Inflammatory macrophage treated with lipopolysaccharide for 1 hour (primary cell): ENCODE measurements at places on chromosomes 11 and 22.
A peak's percentile ranks its signal among the peaks of the same experiment; 100 is the strongest.

DNA sequence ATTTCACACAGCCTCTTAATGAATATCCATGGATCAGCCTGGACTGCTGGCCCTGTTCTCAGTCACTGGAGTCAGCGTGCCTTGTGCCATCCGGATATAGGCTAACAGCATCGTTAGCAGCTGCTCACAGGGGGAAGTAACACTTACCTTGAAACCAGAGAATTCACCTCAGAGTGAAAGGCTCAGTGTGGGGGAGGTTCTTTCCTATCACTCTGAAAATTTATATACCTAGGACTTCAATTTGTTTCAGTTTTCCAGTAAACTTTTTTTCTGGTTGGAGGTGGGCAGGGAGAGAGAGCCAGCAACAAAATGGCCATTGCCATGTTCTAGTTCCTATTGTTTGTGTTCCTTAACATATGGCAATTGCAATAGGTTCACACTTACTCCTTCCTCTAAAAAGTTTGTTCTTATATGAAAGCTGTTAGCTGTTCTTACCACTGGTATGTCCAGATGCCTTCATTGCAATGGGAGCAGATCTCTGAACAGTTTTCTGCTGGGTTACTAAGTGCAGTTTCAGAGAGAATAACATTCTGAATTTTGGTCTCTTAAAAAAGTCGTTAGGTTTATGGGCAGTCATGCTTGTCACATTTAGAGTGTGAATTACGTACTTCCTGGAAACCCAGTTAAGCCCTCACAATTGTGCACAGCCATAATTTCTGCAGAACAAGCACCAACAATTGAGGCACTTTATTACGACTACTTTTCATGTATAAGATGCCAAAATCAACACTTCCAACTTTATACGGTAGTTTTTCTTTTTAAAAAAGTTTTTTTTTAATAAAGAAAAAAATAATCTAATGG, 247.6 kb downstream of the CADM1 start:
- no peak for DNase-seq

DNA sequence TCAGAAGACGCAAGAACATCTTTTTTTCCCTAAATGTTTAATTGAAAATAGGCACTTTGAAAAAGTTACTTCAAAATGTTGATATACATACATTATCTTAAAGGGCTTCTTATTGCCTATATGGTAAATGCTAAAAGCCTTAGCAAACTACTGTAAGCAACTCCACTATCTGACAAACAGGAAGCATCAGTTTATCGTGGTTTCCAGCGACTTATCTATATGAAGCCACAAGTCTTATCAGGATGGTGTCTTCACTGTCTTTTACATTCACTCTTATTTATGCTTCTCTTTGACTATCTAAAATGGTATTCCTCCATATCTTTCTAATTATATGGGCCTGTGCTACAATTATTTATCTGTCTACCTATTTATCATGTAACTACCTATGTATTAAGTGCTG, 2091.9 kb downstream of the LRRC4C start:
- DNase-seq, result no peak

DNA sequence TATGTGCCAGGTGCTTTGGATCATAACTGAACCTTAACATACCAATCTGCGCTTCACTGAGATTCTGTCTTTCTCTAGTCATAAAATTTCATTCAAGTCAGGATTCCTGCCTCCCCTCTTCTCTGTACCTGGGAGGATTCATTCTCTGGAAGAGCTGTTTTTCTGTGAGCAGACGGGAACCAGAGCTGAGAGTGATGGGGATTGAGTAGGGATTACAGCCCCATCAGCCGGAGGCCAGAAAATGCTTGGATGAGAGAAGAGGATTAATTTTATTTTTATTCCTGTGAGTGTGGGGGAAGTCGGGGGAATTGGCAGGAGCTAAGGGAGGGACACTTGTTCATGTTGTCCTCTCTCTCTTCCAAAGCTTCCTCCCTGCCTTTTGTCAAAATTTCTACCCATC, 4.7 kb downstream of the STX3 start:
- no peak for DNase-seq

GRCh38 chr11:94924612-94925011, 48.7 kb downstream of the CWC15 start:
- DNase-seq, result no peak

GRCh38 chr11:116454020-116454645, 318.7 kb downstream of the BUD13 start:
- DNase-seq, result peak; percentile 30

DNA sequence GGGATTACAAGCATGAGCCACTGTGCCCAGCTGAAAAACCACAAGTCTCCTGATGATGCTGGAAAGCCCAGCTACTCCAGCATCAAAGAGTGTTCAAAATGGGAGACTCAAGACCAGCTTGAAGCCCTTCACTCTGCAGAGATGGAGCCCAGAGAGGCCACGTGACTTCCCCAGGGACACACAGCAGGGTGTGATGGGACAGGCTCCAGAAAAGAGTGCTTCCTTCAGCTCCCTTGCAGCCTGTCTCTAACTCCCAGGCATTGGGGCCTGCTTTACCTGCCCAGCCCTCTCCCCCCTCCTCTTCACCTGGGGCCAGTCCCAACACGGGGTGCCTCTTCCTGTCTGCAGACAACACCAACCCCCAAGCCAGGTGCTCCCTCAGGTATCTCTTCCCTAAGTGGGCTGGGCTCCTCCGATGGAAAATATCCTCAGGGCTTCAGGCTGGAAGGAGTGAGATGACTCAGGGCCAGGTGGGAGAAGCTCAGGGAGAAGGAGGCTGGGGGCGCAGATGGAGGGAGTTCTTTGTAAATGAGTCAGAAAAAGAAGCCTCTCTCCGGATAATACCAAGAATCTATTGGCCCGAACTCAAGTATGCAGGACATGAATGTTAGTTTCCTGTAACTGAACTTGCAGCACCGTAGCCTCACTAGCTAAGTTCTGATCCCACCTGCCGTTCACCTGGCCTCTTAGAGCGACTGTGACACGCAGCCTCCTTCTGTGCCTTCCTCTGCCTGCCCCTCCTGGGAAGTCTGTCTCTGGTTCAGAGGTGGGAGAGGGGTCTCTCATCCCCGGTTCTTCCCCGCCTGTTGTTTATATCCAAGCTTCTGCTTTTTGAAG, 326.6 kb downstream of the MN1 start:
- no peak for DNase-seq

DNA sequence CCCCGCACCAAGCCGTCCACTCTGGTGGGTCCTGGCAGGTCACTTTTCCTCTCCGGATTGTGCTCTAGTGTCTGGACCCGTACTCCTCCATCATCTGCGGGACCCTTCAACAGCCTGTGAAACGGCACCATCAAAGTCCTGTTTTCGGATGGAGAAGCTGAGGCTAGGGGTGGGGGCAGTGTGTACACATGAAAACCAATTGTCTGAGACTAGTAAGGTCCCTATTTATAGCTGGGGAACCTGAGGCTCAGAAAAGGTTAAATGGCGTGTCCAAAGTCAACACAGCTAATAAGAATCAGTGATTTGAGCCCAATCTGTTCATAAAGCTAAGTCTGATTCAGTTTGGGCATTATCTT, 668 bp upstream of the LRRC32 start:
- DNase-seq, result no peak

DNA sequence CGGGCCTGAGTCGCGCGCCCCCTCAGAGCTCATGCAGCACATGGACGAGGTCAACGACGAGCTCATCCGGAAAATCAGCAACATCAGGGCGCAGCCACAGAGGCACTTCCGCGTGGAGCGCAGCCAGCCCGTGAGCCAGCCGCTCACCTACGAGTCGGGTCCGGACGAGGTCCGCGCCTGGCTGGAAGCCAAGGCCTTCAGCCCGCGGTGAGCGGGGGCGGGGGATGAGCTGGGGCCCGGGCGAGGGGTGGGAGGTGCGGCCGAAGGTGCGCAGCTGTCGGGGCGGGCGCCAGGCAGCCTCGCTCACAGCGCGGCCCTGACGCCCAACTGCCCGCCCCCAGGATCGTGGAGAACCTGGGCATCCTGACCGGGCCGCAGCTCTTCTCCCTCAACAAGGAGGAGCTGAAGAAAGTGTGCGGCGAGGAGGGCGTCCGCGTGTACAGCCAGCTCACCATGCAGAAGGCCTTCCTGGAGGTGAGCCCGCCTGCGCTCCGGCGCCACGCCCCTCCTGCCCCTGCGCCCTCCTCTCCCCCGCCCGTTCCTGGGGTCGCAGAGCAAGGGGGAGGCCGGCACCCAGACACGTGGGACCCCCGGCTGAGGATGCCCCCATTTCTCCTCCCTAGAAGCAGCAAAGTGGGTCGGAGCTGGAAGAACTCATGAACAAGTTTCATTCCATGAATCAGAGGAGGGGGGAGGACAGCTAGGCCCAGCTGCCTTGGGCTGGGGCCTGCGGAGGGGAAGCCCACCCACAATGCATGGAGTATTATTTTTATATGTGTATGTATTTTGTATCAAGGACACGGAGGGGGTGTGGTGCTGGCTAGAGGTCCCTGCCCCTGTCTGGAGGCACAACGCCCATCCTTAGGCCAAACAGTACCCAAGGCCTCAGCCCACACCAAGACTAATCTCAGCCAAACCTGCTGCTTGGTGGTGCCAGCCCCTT, 20.5 kb downstream of the EPS8L2 start:
- DNase-seq, result peak; percentile 33

DNA sequence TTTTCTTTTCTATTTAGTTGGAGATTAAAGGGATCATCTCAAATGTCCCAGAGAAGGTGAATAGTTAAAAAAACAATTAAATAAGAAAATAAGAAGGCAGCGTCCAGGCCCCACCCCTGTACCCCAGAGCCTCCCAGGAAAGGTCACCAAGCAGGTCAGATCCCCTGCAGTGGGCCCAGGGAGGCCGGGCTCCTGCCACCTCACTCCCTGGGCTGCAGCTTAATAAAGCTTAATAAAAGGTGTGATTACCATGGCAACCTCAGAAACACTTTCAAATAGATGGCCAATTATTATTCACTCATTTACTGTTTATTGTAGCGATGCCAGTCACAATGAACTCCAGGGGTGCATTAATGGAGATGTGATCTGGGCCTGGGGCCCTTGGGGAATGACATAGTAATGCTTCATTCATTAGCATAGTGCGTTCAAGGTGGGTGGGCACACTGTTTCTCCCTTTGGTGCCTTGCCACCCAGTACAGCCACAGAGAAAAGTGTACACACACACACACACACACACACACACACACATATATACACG, 386.2 kb downstream of the CADM1 start:
- DNase-seq, result no peak

DNA sequence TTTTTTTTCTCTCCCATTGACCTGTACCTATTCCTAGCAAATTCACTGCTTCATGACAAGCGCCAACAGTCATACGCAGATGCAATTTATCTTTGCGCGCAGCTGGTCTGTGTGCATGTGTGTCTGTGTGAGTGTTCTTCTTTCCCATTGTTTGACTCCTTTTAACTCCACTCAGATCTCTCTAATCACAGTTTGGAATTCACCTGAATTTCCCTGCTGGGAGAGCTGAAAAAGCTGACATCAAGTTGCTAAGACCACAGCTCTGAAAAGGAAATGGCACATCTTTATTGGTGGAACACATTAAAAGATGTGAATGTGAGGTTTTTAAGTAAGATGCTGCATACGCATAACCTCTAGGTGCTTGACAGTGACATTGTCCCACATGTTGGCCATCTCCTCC, 187.4 kb upstream of the MTMR2 start:
- no peak for DNase-seq
